ENCODE measurements at places on chromosomes 4 and X.

DNA sequence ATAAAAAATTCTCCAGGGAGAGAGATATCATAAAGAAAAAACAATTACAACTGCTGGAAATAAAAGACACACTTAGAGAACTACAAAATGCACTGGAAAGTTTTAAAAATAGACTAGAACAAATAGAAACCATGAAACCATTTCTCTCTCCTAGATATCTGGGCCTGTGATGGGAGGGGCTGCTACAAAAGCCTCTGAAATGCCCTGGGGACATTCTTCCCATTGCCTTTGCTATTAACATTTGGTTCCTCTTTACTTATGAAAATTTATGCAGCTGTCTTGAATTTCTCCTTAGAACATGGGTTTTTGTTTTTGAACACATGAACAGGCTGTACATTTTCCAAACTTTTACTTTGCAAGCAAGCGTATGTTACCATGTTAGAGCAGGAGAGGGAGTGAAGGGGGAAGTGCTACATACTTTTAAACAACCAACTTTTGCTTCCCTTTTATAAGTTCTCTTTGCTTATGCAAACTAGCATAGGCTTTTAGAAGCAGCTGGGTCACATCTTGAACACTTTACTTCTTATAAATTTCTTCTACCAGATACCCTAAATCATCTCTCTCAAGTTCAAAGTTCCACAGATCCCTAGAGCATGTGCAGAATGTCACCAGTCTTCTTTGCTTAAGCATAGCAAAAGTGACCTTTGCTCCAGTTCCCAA, 47.9 kb upstream of the PACRGL start:
- no peak for DNase-seq

DNA sequence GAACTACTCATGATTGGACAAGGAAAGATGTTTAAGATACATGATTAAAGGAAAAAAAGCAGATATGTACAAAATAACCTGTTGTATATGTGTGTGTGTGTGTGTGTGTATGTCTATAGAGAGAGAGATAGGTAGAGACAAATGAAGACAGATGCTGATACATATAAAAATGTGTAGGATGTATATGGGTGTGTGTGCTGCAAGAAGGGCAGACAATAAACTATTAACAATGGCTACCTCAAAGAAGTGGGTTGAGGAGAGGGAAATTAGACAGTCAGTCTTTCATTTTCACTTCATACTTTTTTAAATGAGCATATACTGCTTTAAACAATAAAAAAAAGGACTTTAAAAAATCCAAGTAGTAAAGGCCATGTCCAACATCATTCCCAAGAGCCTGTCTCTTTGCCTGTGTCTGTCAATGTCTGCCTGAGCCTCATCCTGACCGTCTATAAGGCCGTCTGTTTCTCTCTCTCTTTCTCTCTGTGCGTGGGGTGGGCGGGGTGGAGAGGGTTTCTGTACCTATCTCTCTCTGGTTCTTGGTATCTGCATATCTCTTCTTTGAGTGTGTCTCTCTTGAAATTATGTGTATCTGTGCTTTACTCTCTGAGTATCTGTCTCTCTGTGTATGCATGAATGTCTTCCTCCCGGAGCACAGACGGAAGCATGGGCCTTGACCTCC, 62.8 kb downstream of the LRBA start:
- no peak for DNase-seq

DNA sequence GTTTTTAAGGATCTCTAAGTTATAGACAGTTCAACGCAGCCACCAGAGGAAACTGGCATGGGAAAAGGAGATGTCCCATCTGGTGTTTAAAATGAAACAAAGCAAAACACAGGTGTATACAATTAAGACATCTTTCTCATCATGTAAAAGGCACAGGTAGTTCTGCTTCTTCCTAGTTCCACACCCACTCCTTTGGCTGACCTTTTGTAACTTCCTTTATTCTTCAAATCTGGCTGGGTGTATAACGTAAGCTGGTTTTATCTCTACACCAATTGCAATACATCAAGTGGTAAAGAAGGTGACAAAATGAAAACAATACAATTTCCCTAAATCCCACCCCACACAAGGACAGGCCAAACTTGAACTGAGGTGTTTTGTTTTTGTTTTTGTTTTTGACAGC, 27.3 kb upstream of the FBXW7 start:
- no peak for DNase-seq

DNA sequence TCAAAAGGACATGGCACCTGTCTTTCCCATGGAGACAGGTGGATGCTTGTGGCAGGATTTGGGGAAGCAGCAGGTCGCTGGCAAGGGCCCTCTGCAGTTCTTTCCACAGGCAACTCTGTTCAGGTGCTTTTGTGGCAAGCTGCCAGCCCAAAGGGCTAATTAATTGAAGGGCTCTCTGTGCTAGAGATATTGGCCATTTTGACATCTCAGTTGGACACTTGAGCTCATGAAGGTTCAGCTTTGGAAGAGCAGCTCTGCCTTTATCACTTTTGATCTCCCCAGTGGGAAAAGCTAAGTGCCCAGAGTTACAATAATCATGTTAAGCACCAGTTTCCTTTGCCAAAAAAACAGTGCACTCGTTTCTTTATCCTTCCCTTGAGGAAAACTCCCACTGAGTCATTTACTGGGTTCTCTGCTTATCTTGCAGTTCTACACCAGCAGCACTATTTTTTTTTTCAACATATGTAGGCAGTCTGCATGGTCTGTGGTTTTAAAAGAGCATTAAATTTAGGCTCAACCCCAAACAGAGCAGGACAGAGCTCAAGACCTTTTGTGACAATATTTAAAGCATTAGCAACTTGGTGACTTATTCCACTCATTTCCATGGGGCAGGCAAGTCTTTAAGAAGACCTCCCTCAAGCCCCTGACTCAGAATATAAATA, 336.4 kb upstream of the RASGEF1B start:
- no peak for DNase-seq

GRCh38 chrX:136019226-136019625, 34.0 kb downstream of the SLC9A6 start:
- no peak for DNase-seq

- no peak for DNase-seq
These were observed 96.8 kb downstream of the AKAP4 start for GRCh38 chrX:50103866-50104566.

GRCh38 chr4:10347281-10347795, 109.9 kb downstream of the ZNF518B start:
- DNase-seq, result no peak

DNA sequence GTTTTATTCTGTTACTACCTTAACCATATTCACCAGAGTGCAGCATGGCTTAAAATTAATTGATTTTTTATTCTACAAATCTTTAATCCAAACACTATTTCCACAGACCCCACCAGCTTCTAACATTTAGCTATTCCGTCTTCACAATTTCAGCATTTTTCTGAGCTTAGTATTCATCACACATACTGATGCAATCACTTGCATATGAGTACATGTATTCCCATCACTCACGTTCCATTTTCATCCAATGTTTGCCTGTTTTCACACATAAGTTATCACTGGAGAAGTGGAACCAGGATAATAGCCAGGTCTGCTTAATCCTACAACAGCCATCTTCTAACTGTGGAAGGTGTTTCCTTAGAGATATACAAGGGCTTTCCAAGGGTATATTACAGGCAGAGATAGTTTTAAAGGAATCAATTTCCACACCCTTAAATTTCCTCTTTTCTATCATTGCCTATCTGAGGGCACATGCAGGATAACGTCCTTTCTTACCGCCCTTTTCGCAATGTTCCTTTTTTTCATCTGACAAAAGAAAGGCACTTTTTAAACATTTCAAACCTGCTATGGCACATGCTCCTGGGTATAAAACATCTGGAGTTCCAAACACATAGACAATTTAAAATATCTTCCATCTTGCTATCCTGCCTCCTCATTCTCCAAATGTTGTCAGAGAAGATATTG, 115.8 kb downstream of the CORIN start:
- DNase-seq, result no peak

- no peak for DNase-seq
These were observed 210.4 kb upstream of the ARX start for GRCh38 chrX:25226151-25226550.

- DNase-seq, result no peak
These were observed 151.6 kb upstream of the ZC4H2 start for GRCh38 chrX:65127842-65128241.

GRCh38 chr4:128660361-128661215, 148.9 kb upstream of the JADE1 start:
- DNase-seq, result no peak

DNA sequence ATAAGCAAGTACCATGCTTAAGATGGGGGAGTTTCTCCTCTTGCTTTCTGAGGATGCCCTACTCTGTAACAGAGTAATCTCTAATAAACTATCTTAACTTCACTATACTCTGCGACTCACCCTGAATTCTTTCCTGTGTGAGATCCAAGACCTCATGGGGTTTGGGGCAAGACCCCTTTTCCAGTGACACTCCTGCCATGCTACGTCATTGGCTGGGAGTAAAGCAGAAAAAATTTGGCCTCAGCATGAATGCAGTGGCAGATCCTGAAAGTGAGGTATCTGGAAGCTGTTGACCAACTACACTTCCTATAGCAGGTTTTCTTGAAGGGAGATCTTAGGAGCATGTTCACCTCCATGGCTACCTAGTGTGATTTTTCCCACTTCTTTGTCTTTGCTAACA, 109.1 kb upstream of the MED14 start:
- DNase-seq, result no peak

- DNase-seq, result no peak
These were observed 128.7 kb downstream of the AKAP4 start for GRCh38 chrX:50072110-50072509.

DNA sequence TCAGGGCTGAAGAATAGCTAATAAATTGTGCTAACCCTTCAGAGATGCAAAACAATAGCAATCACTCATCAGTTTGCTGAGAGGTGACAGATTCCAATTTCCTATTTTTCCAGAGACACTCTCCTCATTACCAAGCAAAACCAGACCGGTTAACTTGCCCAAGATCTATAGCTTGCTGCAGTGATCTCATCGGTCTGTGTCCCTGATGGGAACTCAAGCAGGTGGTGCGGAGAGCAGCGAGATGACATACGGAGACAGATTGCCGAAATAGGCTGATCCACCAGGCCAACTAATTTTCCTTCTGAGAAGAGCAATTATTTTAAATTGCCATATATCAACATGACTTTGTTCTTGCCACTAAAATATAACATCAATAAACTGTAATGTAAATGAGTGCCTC, 10.5 kb upstream of the DCHS2 start:
- DNase-seq, result no peak

- DNase-seq, result no peak
These were observed 398.7 kb upstream of the PPP1R2C start for GRCh38 chrX:43176686-43177085.

DNA sequence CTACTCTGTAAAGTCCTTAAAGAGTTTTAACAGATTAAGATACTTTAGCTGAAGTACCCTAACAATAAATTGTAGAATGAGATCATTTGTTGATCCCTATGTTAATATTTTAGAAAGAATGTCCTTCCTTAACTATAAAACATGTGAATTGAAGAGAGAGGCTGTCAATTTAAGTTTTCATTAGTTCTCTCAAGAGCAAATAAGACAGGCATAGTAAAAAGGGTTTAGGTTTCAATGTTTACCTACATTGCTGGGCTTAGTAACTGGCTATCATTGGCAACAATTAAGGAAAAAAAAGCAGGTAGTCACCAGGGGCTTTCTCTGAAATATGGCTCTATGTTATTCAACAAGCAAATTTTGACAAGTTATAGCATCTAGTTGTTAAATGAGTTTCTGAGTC, 91.5 kb downstream of the ATRX start:
- no peak for DNase-seq

DNA sequence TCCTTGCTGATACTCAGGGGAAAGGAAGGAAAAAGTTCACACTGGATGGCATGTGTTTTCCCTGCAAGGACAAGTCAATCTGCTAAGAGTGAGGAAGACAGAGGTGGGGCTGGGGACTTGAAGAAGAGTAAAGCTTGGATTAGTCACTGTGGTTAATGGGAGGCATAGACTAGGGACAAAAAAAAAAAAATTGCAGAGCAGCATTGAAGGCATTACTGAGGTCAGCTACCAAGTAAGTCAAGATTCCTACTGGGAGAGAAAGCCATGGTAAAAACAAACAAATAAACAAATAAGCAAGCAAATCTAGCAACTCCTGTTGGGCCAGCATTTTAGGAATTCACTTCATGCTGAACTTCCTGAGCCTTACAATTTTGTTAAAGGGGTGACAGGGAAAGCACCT, 58.2 kb upstream of the GPC4 start:
- no peak for DNase-seq

DNA sequence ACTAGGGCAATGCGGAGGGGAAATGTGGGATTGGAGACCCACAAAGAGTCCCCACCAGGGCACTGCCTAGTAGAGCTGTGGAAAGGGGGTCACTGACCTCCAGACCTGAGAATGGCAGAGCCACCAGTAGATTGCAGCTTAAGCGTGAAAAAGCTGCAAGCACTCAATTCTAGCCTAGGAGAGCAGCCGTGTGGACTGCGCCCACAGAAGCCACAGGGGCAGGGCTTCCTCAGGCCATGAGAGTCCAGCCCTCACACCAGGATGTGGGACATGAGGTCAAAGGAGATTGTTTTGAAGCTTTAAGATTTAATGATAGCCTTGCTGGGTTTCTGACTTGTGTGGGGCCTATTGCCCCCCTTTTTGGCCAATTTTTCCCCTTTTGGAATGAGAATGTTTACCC, 379.0 kb downstream of the INPP4B start:
- no peak for DNase-seq

DNA sequence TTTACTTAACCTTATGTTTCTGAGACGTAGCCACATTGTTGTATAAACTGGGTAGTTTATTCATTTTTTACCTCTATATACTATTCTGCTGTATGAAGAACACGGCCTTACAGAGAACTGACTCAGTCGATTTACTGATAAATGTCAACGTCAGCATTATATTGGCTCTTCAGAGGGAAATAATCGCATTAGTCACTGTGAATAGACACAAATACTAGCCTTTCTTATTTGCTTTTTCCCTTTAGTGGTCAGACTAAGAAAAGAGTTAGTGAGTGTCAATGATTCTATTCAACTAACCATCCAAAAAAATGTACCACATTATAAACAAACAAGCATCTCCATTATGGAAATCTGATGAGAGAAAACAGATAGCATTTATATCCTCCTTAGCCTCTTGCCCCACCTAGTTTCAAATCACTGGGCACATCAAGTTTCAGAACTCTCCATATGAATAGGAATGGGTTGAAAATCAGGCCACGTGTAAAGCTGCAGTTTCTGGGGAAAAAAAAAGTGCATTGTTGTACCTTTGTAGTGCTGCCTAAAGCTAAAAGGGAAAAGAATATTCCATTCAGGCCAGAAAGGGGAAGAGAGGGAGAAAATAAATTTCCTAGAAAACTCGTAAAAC, 146.7 kb upstream of the VCX3A start:
- DNase-seq, result no peak

GRCh38 chrX:7444967-7445366, 297.0 kb upstream of the PUDP start:
- DNase-seq, result no peak

GRCh38 chr4:8188743-8189550, 10.1 kb upstream of the SH3TC1 start:
- no peak for DNase-seq
